IMR-90 (cell line): ENCODE measurements at places on chromosomes 13 and 19. TPM values are rescaled to one million over a fixed set of nuclear protein-coding genes. Genes with fewer than 3 reads are reported as not detected.
A peak's percentile ranks its signal among the peaks of the same experiment; 100 is the strongest.

CIC gene
- polyA plus RNA-seq: 23.2 and 27.3 TPM in 2 replicates

- peak; percentile 65 for DNase-seq
These were observed 33.0 kb downstream of the CRYL1 start for GRCh38 chr13:20492641-20493040.

GRCh38 chr13:77466753-77467422 lies 68.6 kb upstream of the SCEL start:
- no peak for DNase-seq

GRCh38 chr19:10292206-10292788 lies 2.5 kb downstream of the ICAM5 start:
- peak; percentile 78 for DNase-seq

ZNF471 gene
- 1.9 and 2.5 TPM in 2 replicates for polyA plus RNA-seq

GRCh38 chr13:26681036-26681435 lies 79.5 kb downstream of the GPR12 start:
- no peak for DNase-seq

ZIC2 gene
- not detected in 2 replicates for polyA plus RNA-seq

GRCh38 chr13:110476220-110476617 lies 85.3 kb downstream of the RAB20 start:
- no peak for DNase-seq

DNA sequence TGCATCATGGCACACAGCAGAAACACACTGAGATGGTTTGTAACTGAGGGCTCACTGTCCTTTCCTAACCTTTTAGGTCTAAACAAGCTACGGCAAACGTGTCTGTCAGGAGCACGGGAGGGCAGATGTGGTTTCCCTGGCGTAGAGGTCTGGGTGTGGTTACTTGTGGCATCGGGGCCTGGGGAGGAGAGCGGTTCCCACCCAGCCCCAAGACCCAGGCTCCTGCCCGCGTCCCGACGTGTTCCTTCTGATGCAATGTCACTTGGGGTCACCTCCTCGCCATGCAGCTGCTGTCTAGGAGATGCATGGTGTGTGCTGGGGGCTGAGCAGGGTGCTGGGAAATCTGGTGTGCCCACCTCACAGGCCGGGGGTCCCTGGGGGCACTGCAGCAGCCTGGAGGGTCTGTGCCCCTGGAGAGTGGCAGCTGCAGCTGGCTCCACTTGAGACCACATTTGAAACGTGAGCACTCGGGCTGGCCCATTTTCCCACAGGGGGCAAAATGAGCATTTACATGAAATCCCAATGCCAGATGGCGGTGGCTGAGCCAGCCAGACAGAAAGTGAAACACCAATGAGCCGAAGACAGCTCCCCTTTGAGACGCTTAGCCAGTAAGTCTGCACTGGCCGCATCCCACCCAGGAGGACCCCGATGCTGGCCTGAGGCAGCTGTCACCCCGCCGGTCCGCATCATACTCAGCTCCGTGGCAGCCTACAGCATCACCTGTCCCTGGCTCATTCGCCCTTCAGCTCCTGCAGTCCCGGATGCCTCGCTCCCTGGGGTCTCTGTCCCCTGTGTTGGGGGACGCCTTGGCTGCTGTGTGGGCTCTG lies 22.3 kb upstream of the MYDGF start:
- no peak for DNase-seq

GRCh38 chr13:54709546-54709945 lies 1680.9 kb downstream of the OLFM4 start:
- no peak for DNase-seq

ATP8B3 gene
- 8.1 and 9.0 TPM in 2 replicates for polyA plus RNA-seq

KCNRG gene
- polyA plus RNA-seq: 0.51 and 0.66 TPM in 2 replicates

- no peak for DNase-seq
These were observed 17.1 kb downstream of the NWD1 start for GRCh38 chr19:16736709-16737108.

RNF17 gene
- polyA plus RNA-seq: 0.01 and 0.03 TPM in 2 replicates
